ENCODE measurements at places on chromosomes 5 and 9. TPM values are rescaled to one million over a fixed set of nuclear protein-coding genes. Genes with fewer than 3 reads are reported as not detected.

The ANKRD31 gene
- total RNA-seq = under 0.01 TPM

The IL5 gene
- total RNA-seq = not detected

The ADAMTSL1 gene
- 18.6 TPM for total RNA-seq

The TTC16 gene
- total RNA-seq = not detected

The CTNND2 gene
- not detected for total RNA-seq

The IFNA2 gene
- total RNA-seq = not detected

The NEUROG1 gene
- not detected for total RNA-seq

The GPBP1 gene
- total RNA-seq = 55.3 TPM

The GOLM1 gene
- 30.2 TPM for total RNA-seq

The AK8 gene
- total RNA-seq = 0.14 TPM

The NR6A1 gene
- total RNA-seq = 0.66 TPM

The NDST1 gene
- total RNA-seq = 93.8 TPM

The INSL4 gene
- not detected for total RNA-seq

The SH2D3C gene
- total RNA-seq = not detected

The BARHL1 gene
- total RNA-seq = not detected

The DEPDC1B gene
- total RNA-seq = 0.44 TPM

The CA9 gene
- total RNA-seq = not detected

The HCN1 gene
- total RNA-seq = under 0.01 TPM

The ST8SIA4 gene
- total RNA-seq = 3.0 TPM

Data from placental pericyte (primary cell).